ENCODE measurements at places on chromosomes 7 and 10.

- DNase-seq: no peak
Observed at GRCh38 chr10:110789604-110790433, 81.9 kb upstream of the PDCD4 start.

DNA sequence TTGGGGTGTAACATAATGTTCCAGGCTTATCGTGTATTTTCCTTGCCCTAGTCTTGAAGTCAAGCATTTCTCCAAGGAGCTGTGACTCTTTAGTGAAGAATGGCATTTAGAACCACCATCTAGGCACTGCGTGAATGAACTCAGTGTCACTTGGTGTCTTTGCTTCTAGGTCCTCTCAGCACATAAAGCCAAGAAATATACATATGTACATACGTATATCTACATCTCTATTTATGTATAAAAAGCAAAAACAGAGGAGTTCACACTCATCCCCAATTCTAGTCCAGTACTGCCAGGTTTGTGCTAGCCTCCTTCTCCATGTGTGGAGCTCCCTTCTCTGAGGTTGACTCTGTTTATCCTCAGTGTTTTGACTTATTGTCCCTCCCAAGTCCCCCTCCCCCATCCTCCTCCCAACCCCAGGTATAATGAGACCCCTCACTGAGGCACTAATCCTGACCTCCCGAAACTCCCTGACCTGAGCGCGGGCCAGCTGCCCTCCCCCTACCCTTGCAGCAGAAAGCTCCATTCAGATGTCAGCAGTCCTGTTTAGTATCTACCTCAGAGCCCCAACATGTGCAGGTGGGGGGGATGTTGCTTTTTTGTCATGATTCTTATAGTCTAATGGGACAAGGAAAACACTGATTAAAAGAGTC, 61.5 kb downstream of the GDI2 start:
- DNase-seq: no peak

GRCh38 chr7:132343199-132343598, 233.1 kb downstream of the PLXNA4 start:
- DNase-seq: no peak

DNA sequence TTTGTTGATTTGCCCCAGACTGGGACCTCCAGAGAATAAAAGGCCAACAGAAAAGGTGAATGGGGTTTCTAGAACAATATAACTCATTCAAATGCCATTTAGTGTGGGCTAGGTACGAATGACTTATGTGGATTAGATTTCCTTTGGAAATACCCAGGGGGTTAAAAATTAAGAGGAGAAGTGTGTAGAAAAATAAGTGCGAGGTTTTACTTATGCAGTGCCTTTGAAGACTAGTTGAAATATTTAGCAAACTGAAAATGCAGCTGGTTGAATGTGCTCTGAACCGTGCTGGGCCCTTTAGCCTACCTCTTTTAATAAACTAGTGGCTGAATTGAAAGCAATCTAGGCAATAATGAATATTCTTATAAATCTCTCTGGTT, 180.6 kb downstream of the LRMDA start:
- no peak for DNase-seq

- no peak for DNase-seq
Observed at GRCh38 chr10:8636371-8636770, 581.9 kb downstream of the GATA3 start.

GRCh38 chr10:17179002-17179401, 22.5 kb downstream of the TRDMT1 start:
- DNase-seq: no peak

GRCh38 chr10:71736570-71736952, 17.0 kb upstream of the C10orf105 start:
- DNase-seq: no peak
